Endothelial cell of umbilical vein (primary cell): ENCODE measurements at places on chromosomes 11 and 22. TPM values are rescaled to one million over a fixed set of nuclear protein-coding genes. Genes with fewer than 3 reads are reported as not detected.
A peak's percentile ranks its signal among the peaks of the same experiment; 100 is the strongest.

DNA sequence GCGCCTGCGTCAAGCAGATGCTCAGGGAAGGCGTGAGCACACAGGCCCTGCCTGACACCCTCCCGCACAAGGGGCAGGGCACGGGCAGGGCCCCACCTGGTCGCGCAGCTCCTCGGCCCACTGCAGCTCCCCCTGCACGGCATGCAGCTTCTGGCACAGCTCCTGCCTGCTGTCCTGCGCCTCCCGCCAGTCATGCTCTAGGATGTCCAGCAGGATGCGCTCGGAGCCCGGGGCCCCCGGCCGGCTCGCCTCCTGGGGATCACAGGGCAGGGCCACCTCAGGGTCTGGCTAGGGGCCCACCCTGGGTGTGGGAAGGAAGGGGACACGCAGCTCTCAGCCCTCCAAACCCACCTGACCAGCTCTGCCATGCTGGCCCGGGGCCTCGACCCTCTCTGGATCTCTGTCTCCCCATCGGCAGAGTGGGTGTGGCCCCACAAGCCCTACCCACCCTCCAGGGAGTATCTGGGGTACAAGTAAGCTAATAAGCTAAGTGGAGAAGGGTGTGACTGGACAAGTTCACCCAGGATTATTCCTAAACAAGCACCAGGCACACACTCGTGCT is 10.7 kb downstream of the CARD10 start:
- H3K36me3 ChIP-seq = peaks cover 27% of the 10 kb centered on the region
- no peaks in the 10 kb centered on the region for H3K27me3 ChIP-seq
- no peak for DNase-seq
- no peak overlapping the region for H3K4me3 ChIP-seq
- peak overlapping the region; percentile 76 for H3K27ac ChIP-seq

DNA sequence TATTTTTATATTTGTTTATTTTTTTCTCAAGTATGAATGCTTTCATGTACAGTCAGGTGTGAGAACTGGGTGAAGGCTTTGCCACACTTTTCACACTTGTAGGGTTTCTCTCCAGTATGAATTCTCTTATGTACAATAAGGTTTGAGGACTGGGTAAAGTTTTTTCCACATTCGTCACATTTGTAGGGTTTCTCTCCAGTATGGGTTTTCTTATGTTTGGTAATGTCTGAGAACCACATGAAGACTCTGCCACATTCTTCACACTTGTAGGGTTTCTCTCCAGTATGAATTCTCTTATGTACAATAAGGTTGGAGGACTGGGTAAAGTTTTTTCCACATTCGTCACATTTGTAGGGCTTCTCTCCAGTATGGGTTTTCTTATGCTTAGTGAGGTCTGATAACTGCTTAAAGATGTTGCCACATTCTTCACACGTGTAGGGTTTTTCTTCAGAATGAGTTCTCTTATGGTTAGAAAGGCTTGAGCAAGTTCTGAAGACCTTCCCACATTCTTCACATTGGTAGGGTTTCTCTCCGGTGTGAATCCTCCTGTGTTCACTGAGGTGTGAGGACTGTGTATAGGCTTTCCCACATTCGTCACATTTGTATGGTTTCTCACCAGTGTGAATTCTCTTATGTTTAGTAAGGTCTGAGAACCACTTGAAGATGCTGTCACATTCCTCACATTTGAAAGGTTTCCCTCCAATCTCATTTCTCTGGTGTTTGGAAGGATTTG is 19.7 kb downstream of the ZNF195 start:
- no peaks in the 10 kb centered on the region for H3K4me1 ChIP-seq
- H3K36me3 ChIP-seq = peaks cover 35% of the 10 kb centered on the region
- H3K27ac ChIP-seq = no peak overlapping the region
- no peak for DNase-seq

DNA sequence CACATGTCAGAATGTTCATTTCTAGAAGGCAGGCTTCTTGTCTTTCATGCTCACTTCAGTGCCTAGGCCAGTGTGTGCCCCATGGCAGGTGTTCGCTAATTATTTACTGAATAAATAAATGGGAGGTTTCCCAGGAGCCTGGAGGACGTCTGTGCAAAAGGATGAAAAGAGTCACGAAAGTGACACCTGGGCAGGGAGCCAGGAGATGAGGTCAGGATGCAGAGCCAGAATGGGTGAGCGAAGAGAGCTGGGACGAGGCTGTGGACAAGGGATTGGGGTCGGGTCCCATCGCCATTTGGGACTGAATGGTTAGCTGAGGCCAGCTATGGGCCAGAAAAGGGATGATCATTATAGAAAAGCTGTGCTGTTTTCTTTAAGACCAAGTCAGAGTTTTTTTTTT is 560.4 kb downstream of the TBC1D22A start:
- DNase-seq = no peak
- H3K4me3 ChIP-seq = no peak overlapping the region
- H3K27me3 ChIP-seq = no peaks in the 10 kb centered on the region
- no peak overlapping the region for H3K27ac ChIP-seq
- H3K4me1 ChIP-seq = peaks cover 10% of the 10 kb centered on the region

MS4A10 gene
- not detected in 2 replicates for total RNA-seq

DNA sequence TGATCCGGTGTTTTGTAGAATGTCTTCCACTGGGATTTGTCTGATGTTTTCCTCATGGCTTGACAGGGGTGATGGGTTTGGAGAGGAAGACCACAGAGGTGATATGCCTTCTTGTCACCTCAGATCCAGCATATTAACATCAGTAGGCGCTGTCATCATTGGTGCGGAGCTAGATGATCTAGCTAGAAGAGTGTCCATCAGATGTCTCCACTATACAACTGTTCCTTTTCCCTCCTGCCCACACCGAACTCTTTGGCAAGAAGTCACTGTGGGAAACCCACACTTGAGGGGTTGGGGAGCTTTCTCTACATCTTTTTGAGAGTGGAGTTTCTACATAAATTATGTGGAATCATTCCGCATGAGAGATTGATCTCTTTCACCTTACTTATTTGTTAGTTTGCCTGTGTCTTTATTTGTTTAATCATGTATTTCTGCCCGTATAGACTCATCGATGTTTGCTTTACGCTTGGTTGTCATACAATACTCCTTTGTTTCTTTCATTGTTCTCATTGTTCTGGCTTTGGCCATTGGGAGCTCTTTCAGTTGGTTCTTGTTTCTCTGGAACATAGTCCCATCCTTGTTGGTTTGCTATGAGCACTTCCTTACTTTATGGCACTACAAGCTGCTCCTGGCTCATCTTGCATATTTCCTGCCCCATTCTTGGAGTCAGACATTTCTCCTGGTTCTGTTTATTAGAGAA is 1420.3 kb downstream of the BRD1 start:
- no peak for DNase-seq
- H3K36me3 ChIP-seq = no peaks in the 10 kb centered on the region
- H3K27me3 ChIP-seq = no peaks in the 10 kb centered on the region
- H3K27ac ChIP-seq = no peak overlapping the region
- H3K4me3 ChIP-seq = no peak overlapping the region

OVCH2 gene
- total RNA-seq = not detected in 2 replicates

DMC1 gene
- total RNA-seq = 0.91 and 1.1 TPM in 2 replicates

CDKN1C gene
- 5.2 and 9.0 TPM in 2 replicates for total RNA-seq

DNA sequence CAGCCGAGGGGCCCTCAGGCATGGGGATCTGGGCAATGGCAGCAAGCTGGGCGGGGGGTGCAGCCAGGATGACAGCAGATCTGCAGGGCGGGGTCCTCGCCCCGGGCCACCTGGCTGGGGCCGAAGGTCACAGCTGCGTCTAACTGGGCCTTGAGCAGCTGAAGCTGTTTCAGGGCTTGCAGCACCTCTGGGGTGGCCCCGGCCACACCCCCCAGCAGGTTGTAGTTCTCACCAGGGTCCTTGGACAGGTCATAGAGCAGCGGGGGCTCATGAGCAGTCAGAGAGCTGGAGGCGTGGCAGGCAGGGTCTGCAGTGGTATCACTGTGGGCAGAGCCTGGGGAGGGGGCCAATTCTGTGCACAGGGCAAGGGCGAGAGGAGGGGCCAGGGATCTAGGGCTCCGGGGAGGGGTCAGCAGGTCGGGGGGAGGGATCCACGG is 2.8 kb downstream of the ARSA start:
- no peak overlapping the region for H3K4me3 ChIP-seq
- H3K27ac ChIP-seq = no peak overlapping the region
- peaks cover 24% of the 10 kb centered on the region for H3K4me1 ChIP-seq
- DNase-seq = no peak
